ENCODE measurements at places on chromosomes 4 and X. TPM values are rescaled to one million over a fixed set of nuclear protein-coding genes. Genes with fewer than 3 reads are reported as not detected.

Gene TEX13C
- polyA plus RNA-seq = not detected

Gene LYAR
- polyA plus RNA-seq = 48.8 TPM

Gene AFP
- not detected for polyA plus RNA-seq

Gene NDST3
- not detected for polyA plus RNA-seq

Gene PABPC4L
- polyA plus RNA-seq = not detected

Gene TMEM47
- polyA plus RNA-seq = not detected

Gene KIT
- 6.7 TPM for polyA plus RNA-seq

Gene ENPP6
- 0.13 TPM for polyA plus RNA-seq

Gene NRK
- not detected for polyA plus RNA-seq

Gene BTC
- not detected for polyA plus RNA-seq

Gene MAGT1
- polyA plus RNA-seq = 29.7 TPM

Gene ODAM
- not detected for polyA plus RNA-seq

Gene GRIA2
- polyA plus RNA-seq = not detected

Gene KCND1
- not detected for polyA plus RNA-seq

Gene UGT2B7
- not detected for polyA plus RNA-seq

Gene UGT2A1
- not detected for polyA plus RNA-seq

Gene GUCY1A1
- polyA plus RNA-seq = 15.8 TPM

Gene FGFBP2
- 1,171 TPM for polyA plus RNA-seq

Gene SLC10A6
- polyA plus RNA-seq = not detected

Gene CLOCK
- polyA plus RNA-seq = 1.1 TPM

Gene BMP3
- polyA plus RNA-seq = 0.10 TPM

Gene NONO
- 188 TPM for polyA plus RNA-seq

Gene RNF128
- polyA plus RNA-seq = not detected

Gene ITIH6
- not detected for polyA plus RNA-seq

Gene GAGE1
- not detected for polyA plus RNA-seq

Gene SH2D1A
- polyA plus RNA-seq = 136 TPM

Gene GAGE13
- not detected for polyA plus RNA-seq

Gene TMPRSS11F
- not detected for polyA plus RNA-seq

Gene NAP1L3
- 1.7 TPM for polyA plus RNA-seq

Gene MAOA
- not detected for polyA plus RNA-seq

Gene FRMD7
- not detected for polyA plus RNA-seq

Gene PDLIM5
- polyA plus RNA-seq = 55.8 TPM

Gene PDCL2
- not detected for polyA plus RNA-seq

Gene COL4A5
- not detected for polyA plus RNA-seq

Gene LRCH2
- not detected for polyA plus RNA-seq

Gene GNL3L
- polyA plus RNA-seq = 14.6 TPM

Gene SPATA4
- polyA plus RNA-seq = not detected

Gene MXD4
- polyA plus RNA-seq = 55.0 TPM

Gene FAM114A1
- polyA plus RNA-seq = not detected

Gene HMGN5
- 5.6 TPM for polyA plus RNA-seq

Gene PSAPL1
- not detected for polyA plus RNA-seq

Gene GPR34
- polyA plus RNA-seq = not detected

Gene PF4V1
- 0.71 TPM for polyA plus RNA-seq

Gene RBMXL3
- not detected for polyA plus RNA-seq

Gene SMPX
- polyA plus RNA-seq = not detected

Gene CPE
- polyA plus RNA-seq = not detected

Gene NXF2
- polyA plus RNA-seq = not detected

Gene ARSH
- not detected for polyA plus RNA-seq

Gene FAM53A
- 0.38 TPM for polyA plus RNA-seq

Gene WDR17
- not detected for polyA plus RNA-seq

Gene AMOT
- polyA plus RNA-seq = 8.1 TPM

Gene GATB
- polyA plus RNA-seq = 7.2 TPM

Gene NMU
- polyA plus RNA-seq = not detected

Measured in immature natural killer cell (primary cell).